ENCODE measurements at places on chromosomes 12 and 14. TPM values are rescaled to one million over a fixed set of nuclear protein-coding genes. Genes with fewer than 3 reads are reported as not detected.
A peak's percentile ranks its signal among the peaks of the same experiment; 100 is the strongest.

GRCh38 chr12:5140190-5140589 is 96.5 kb downstream of the KCNA5 start:
- no peak for DNase-seq

DNA sequence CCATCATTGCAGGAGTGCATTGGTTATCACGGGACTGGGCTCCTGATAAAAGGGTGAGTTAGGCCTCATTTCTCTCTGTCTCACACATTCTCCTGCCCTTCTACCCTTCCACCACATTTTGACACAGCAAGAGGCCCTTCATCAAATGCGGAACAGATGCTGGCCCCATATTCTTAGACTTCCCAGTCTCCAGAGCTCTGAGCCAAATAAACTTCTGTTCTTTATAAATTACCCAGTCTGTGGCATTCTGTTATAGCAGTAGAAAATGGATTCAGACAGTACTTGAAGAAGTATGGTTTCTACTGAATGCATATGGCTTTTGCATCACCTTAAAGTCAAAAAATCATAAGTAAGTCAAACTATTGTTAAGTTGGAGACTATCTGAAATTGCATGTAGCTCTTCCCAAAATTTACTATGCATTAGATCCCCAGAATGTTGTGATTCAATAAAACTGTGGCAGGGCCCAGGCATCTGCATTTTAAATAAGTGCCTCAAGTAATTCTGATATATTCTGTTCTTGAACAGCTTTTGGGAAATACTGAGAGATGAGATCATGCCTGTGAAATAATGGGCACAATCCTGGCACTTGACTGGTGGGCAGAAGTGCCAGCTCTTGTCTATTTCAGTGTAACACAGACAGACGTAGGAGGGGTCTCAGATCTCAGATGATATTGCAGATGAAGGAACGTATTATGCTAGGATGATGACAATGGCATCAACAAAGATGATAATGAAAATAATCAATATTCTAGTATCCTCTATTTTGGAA is 68.2 kb downstream of the E2F7 start:
- no peak for DNase-seq

DNA sequence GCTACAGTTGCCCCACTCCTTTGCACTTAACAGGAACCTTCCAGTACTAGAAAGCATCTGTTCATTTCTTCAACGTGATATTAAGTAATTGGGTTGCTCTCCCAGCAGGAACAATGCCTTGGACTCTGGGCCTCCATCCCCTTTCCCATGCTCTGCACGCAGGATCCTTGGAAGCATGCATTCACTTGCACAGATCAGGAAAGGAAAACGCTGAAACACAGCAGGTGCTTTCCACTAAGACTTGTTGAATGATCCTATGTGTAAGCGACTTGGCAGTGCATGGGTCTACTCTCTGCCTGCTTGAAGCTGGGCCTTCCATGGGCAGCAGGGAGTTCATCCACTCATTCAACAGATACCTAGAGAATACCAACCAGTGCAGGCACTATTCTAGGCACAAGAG is 2.3 kb downstream of the LTBP2 start:
- peak; percentile 17 for DNase-seq

DNA sequence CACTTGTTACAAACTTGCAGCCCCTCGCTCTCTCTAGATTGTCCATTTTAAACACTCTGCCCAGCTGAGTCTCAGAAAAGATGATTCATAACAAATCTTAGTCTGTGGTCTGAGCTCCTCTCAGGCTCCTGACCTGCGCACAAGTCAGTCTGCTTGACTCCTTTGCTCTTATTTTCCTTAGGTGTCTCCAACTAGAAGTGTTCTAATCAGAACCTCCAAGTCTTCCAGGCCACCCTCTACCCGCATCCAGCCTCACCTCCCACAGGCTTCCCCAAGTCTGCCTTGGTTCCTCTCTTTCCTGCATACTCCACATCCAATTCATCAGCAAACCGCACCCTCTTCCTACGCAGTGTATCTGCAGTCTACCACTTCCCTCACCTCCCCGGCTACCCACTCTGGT is 42.4 kb upstream of the BDKRB2 start:
- DNase-seq = peak; percentile 64

DNA sequence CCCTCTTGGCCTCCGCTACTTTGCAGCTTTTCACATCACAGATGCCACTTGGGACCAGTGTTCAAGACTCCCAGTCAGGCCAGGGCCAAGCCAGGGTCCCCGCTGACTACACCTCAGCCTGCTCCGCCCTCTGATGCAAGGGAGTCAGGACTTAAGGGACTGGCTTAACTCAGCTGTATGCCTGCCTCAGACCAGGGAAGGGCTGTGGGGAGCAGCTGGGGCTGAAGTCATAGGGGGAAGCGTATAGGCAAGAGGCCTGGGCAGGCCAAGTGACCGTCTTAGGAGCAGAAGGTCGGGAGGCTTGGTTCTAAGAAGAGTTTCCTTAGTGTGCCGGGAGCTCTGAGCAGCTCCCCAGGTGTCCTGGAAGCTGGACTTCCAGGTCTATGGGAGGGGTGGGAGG is 21.9 kb downstream of the KDM2B start:
- DNase-seq = no peak

DNA sequence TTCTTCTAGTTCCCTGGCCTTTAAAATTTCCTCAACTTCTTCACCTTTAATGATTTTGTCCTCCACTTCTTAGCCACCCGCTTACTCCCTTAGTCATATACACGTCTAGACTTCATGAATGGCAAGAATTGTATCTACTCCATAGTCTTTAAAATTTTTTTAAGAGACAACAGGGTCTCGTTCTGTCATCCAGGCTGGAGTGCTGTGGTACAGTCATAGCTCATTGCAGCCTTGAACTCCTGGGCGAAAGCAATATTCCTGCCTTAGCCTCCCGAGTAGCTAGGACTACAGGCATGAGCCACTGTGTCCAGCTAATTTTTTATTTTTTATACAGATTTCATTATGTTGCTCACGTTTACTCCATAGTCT is 47.9 kb downstream of the BBS10 start:
- DNase-seq = no peak

The BORCS5 gene
- 1.6 TPM for total RNA-seq

Data from Daoy (cell line).